ENCODE measurements at places on chromosomes 13 and 19.

DNA sequence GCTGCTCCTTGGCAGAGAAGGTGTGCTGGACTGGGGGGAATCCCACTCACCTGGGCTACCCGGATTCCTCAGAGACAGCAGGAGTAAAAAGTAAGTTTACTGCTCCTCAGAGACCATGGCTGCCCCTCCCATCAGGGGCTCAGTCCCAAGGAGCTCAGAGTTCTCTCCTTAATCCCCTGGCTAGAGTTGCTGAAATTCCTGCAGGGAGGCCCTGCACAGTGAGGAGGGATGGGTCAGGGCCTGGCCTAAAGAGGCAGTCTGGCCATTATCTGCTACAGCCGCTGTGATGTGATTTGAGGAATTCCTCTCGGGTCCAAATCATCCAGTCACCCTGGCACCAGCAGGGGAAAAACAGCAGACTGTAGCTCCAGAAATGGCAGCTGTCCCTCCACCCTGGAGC lies 502.5 kb downstream of the PCDH17 start:
- no peak for DNase-seq

DNA sequence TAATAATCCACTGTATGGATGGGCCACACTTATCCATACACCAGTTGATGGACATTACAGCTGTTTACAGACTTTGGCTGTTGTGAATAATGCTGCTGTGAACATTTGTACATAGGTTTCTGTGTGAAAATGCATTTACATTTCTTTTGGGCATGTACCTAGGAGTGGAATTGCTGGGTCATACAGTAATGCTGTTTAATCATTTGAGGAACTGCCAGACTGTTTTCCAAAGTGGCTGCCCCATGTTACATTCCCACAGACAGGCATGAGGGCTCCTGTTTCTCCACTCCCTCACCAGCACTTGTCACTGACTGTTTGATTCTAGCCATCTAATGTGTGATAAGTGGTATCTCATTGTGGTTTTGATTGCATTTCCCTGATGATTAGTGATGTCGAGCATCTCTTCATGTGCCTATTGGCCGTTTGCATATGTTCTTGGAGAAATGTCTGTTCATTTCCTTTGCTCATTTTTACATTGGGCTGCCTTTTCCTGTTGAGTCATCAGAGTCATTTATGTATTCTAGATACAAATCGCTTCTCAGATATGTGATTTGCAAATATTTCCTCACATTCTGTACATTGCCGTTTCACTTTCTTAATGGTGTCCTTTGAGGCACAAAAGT lies 12.8 kb downstream of the TMEM255B start:
- DNase-seq: no peak

GRCh38 chr13:98326291-98326690 lies 149.2 kb upstream of the RNF113B start:
- DNase-seq: no peak

DNA sequence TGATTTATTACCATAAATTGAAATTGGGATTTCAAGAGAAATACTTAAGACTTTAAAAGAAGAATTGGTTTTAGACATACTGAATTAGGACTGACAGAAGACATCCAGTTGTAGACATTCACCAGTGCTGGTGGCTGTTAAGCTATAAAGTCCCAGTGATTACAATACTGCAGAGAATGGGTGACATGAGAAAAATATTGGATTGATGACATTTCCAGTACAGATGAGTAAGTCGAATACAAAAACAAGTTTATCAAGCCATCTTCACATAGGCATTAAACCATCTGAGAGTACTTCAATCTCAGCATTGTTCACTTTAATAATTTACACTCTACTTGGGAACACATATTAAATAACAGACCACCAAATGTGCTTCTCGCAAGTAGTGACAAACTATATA lies 66.8 kb downstream of the TBC1D4 start:
- no peak for DNase-seq

- no peak for DNase-seq
Observed at GRCh38 chr13:77928909-77929308, 10.3 kb upstream of the EDNRB start.

DNA sequence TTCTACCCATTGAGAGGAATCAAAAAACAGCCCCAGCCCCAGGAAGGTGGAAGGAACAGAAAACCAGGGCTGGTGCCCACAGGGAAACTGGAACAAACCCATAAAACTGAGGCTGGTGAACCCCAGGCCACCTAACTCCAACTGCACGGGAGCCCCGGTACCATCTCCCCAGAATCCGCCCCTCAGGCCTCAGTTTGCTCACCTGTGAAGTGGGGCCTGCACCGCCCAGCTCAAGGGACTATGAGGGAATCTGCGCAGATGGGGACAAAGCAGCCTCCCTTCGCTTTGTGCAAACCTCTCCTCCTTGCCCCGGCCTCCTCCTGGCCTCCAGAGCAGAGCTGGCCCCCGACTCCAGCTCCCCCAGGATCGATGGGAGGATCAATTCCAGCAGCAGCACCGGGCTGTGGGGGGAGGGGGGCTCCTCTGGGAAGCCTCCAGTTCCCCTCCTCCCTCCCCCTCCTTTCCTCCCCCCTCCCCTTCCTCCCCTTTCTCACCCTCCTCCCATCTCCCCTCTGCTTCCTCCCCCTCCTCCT lies 9.1 kb upstream of the ONECUT3 start:
- DNase-seq: no peak

DNA sequence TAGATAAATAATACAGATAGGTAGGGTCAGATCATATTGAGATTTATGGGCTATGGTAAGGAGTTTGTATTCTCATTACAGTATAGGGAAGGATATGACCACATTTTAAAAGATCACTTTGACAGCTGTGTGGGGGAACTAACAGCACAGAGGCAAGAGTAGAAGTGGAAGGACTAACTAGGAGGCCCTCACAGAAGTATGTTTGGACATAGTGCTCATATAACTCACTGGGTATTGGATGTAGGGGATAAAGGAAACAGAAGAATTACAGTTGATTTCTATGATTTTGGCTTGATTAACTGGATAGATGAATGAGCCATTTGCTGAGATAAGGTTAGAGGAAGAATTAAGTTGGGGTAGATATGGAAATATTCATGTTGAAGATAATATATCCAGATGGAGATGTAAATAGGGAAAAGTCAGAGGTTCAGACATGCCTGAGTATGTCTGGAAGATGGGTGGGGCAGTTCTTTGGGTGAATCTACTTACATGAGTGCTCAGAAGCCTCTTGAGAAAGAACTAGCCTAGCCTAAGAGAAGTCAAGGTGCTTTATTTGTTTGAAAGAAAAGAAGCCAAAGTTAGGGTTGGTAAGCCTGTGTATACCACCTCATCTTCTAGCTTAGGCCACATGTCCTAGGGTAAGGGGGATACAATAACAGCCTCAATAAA lies 133.4 kb downstream of the NDFIP2 start:
- no peak for DNase-seq

GRCh38 chr19:8585894-8586750 lies 8.9 kb upstream of the MYO1F start:
- DNase-seq: no peak

DNA sequence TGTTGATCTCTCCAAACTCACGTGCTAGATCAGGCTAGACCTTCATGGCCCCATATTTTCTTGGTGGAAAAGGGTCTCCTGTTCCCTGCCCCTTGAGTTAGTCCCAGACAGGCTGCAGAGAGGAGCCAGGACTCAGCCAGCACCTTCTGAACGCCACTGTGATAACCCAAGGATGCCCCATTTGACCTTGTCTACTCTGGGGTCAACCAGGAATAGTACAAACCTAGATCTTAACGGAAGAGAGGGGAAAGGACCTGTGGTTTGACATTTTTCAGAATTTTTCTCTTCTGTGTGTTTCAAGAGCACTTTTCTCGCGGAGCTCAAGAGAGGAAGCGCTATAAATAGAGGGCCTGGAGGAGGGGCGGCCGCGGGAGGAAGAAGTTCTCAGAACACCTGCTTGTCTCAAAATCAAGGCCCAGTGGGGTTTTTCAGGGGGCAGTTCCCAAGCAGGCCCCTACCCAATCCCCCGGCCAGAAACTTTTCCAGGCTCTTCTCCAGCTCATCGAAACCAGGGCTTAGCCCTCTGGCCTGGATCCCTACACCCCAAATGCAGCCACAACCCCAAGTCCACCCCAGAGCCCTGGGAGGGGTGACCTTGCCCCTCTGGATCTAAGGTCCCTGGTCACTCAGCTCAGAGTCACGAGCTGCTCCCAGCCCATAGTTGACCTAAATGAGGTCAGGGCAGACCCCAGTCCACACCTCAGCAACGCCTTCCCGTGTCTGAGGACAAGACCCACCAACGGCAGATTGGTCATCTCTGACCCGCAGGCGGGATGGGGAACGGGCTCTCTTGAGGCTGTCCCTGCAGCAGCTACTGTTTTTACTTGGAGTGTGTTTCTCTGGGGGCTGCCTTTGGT lies 75.6 kb upstream of the TM9SF2 start:
- no peak for DNase-seq

Data from AG09309 (cell line).